ENCODE measurements at places on chromosomes 7 and 10.
A peak's percentile ranks its signal among the peaks of the same experiment; 100 is the strongest.

DNA sequence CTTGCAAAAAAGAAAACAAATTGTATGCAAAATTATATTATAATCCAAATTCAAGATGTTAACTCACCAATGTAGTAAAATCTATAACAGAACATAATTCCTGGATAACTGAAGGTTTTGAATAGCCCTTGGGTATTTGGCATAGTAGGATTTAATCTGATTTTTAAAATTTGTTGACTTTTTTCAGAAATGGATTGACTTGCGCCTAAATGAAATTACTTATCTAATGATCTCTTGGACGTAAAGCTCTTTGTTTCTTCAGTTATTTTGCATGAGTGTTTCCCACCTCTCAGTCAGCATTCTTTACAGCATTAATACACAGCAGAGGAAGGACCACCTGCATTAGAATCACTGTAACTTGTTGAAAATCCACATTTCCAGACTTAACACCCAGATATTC is 169.6 kb downstream of the SEPTIN7 start:
- H3K4me3 ChIP-seq: no peak overlapping the region
- no peak overlapping the region for H3K27ac ChIP-seq
- DNase-seq: no peak
- H3K27me3 ChIP-seq: peaks cover 21% of the 10 kb centered on the region
- no peaks in the 10 kb centered on the region for H3K4me1 ChIP-seq
- H3K36me3 ChIP-seq: no peaks in the 10 kb centered on the region

GRCh38 chr7:129136887-129137642 is 7.4 kb upstream of the TSPAN33 start:
- DNase-seq: no peak
- no peak overlapping the region for H3K4me3 ChIP-seq
- H3K27me3 ChIP-seq: no peaks in the 10 kb centered on the region
- no peaks in the 10 kb centered on the region for H3K36me3 ChIP-seq
- H3K4me1 ChIP-seq: no peaks in the 10 kb centered on the region

DNA sequence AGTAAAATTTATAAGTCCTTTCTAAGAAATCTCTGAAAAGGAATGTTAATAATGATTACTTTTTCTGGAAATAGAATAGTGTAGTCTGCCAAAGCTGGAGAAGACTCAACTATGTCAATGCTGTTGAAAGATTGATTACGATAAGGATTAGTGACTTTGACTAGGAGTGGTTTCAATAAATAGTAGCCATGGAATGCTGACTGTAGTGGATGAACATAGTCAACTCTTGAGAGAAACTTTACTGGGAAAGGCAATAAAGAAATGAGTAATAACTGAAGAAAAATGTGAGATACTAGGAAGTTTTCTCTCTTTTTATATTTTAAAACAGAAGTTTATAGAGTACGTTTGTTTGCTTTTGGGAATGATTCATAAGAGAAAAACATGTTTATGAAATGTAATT is 105.0 kb upstream of the CDK13 start:
- H3K27me3 ChIP-seq: no peaks in the 10 kb centered on the region
- no peak for DNase-seq
- no peak overlapping the region for H3K27ac ChIP-seq

DNA sequence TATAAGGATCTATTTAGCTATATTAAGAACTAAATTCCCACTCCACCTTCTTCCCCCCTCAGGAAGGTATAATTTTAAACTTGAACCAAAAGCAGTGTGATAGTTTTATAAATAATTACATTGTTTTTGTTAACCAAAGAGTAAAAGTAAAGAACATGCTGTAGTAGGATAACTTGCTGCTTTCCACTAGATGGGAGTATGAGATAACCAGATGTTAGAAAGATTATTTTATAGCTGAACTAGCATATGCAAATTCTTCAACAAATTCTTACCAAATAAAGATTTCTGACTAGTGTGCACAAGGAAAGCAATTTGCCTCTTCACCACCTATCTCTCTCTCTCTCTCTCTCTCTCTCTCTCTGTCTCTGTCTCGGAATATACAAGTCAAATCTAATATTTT is 31.8 kb downstream of the TES start:
- H3K4me1 ChIP-seq: peaks cover 42% of the 10 kb centered on the region
- no peaks in the 10 kb centered on the region for H3K27me3 ChIP-seq
- H3K36me3 ChIP-seq: peaks cover 17% of the 10 kb centered on the region
- H3K4me3 ChIP-seq: no peak overlapping the region
- no peak for DNase-seq
- H3K27ac ChIP-seq: peak overlapping the region; percentile 75

DNA sequence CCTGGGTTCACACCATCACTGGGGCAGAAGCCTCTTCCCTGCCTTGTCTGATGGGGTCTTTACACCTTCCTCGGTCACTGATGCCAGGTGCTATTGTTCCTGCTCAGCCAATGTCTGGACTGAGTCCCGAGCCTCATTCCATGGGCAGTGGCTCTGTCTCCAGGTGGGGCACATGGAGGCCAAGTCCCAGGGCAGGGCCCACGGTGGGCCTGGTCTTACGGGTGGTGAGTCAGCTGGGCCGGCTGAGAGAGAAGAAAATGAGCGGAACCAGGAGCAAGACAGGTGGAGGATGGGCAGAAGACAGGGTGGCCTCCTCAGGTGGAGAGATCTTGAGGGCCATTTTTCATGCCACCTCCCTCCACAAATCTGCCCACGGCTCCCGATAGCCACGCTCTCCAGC is 131.7 kb upstream of the FAM20C start:
- H3K27ac ChIP-seq: no peak overlapping the region
- no peaks in the 10 kb centered on the region for H3K27me3 ChIP-seq
- H3K4me1 ChIP-seq: peaks cover 12% of the 10 kb centered on the region
- DNase-seq: no peak
- no peak overlapping the region for H3K4me3 ChIP-seq
- no peaks in the 10 kb centered on the region for H3K36me3 ChIP-seq

DNA sequence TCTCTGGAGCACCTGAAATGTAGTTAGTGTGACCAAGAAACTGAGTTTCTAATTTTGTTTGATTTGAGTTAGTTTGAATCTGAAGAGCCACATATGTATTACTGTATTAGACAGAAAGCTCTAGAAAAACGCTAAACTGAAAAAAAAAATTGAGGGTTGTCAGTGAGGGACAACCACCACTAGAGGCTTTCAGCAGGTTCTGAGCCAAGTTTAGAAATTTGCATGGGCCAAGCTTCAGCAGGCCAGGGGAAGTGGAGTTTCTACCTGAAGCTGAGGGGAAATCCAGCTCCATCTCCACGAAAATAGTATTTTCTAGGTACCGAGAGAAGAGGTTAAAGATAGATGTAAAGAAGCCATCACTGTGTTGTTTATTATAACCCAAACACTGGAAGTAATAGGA is 77.9 kb upstream of the PLXNA4 start:
- H3K36me3 ChIP-seq: no peaks in the 10 kb centered on the region
- no peaks in the 10 kb centered on the region for H3K4me1 ChIP-seq
- no peak for DNase-seq
- H3K4me3 ChIP-seq: no peak overlapping the region
- H3K27me3 ChIP-seq: no peaks in the 10 kb centered on the region
- H3K27ac ChIP-seq: no peak overlapping the region

- no peaks in the 10 kb centered on the region for H3K27me3 ChIP-seq
- no peak for DNase-seq
- no peak overlapping the region for H3K4me3 ChIP-seq
Observed at GRCh38 chr10:33731322-33731721, 396.9 kb upstream of the NRP1 start.

DNA sequence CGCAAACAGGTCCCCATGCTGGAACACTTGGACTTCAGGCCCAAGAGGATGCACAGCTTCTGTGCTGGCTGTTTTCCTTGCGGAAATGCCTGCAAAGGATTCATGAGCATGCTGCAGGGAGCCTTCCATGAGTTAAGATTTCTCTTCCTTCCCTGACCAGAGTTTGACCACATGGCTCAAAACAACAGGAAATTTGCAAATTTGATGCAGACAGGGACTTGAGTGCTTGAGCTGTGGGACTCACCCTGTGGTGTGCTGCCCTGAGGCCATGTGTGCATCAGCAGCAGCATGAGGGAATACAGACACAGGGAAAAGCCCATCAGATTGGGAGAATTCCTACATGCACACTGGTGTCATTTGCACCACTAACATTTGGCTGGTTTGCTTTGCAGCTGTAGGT is 195.4 kb downstream of the CDC14C start:
- H3K27ac ChIP-seq: no peak overlapping the region
- DNase-seq: no peak
- H3K36me3 ChIP-seq: no peaks in the 10 kb centered on the region
- H3K4me1 ChIP-seq: no peaks in the 10 kb centered on the region
- H3K4me3 ChIP-seq: no peak overlapping the region

DNA sequence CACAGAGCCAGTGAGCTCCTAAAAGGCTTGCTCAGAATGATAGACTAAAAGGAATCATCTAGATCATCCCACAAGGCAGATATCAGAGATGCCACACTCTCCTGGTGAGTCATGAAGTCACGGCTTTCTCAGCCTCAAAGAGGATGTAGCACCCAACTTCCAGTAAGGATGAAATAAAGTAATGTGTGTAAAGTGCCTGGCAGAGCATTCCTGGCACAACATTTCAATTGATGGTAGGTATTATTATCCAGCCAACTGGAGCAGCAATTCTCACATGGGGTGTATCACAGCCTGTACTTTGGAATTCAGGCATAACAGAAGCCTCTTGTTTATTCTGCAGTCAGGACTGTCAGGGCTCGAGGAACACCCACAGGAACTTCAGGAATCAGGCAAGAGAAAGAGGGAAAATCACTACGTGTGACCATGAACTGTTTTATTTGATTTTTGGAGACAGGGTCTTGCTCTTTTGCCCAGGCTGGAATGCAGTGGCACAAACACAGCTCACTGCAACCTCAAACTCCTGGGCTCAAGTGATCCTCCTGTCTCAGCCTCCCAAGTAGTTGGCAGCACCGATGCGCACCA is 5.3 kb upstream of the NAT16 start:
- no peaks in the 10 kb centered on the region for H3K27me3 ChIP-seq
- H3K36me3 ChIP-seq: no peaks in the 10 kb centered on the region
- no peak for DNase-seq
- no peak overlapping the region for H3K4me3 ChIP-seq

DNA sequence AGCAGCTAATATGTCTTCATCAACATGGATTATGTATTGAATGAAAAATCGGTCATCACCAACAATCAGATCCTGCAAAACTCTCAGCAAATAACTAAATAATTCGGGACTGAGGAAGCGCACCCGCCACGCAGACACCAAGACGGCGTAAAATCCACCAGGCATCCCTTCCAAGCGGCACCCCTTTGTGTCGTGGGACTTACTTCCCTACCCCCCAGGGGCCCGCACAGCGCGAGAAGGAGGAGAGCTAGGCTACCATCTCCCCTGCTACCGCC is 721 bp downstream of the ARL3 start:
- no peaks in the 10 kb centered on the region for H3K36me3 ChIP-seq
- H3K4me1 ChIP-seq: peaks cover 20% of the 10 kb centered on the region
- peak overlapping the region; percentile 96 for H3K4me3 ChIP-seq
- peak overlapping the region; percentile 87 for H3K27ac ChIP-seq
- DNase-seq: no peak
- no peaks in the 10 kb centered on the region for H3K27me3 ChIP-seq

GRCh38 chr10:75395066-75395931 is 6.3 kb downstream of the ZNF503 start:
- DNase-seq: peak; percentile 70
- peaks cover 35% of the 10 kb centered on the region for H3K4me1 ChIP-seq
- H3K27ac ChIP-seq: peak overlapping the region; percentile 3
- H3K36me3 ChIP-seq: peaks cover 15% of the 10 kb centered on the region

DNA sequence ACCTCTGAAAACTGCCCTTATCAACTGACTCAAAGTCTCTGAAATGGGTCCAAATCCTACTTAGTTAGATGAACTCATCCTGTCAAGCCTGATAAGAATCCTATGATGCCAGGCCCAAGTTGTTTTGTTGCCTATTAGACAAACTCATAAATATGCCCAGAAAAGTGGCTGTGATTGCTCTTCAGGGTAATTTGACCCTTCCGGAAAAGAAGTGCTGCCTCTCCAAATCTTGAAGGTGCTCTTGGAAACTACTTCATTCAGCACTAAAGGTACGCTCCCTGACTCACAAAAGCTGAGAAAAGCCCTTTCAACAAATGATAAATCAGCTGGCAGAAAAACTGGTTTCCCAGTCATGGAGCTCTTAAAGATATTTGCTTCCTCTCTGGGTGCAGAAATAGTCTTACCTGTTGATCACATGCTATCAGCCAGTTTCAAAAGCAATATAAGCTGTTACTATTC is 6.7 kb downstream of the IFIT5 start:
- H3K27me3 ChIP-seq: no peaks in the 10 kb centered on the region
- no peak overlapping the region for H3K27ac ChIP-seq
- no peak for DNase-seq
- peaks cover 11% of the 10 kb centered on the region for H3K36me3 ChIP-seq

DNA sequence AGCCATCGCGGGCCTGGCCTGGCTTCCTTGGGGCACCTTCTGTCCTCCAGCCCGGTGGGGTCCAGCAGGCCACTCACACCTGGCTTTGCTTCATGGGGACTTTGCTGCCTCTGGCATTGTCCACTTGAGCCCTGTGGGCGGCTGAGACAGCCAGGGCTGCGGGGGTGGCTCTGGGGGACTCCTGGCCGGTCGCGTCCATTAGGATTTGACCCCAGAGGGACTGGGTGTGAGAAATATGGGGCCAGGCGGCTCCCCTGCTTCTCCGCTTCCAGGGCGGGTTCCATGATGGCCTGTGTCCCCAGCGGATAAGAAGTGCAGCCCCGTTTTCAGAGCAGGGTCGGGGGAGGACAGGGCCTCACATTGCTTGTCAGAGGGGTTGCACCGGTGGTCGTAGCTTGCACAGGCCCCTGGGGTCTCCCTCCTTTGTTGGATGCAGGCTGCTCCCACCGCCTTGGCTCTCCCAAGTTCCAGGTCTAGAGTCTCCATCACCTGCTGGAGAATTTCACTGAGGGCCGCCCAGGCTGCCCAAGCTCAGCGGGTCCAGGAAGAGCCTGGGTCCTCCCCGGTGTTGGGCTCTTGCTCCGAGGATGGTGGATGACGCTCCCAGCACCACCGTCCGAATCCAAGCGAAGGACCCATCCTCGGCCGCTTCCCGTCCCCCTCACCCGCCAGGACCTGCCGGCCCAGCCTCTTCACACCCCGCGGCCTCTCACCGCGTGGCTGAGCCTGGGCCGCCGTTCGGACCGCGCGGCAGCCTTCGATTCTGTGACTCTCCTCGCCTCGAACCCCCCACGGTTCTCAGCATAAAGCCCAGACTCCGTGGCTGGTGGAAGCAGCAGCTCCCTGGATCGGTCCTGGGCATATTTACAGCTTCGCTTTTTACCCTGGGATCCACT is 140.1 kb downstream of the DYNC2I1 start:
- H3K36me3 ChIP-seq: no peaks in the 10 kb centered on the region
- no peak for DNase-seq
- H3K4me3 ChIP-seq: peak overlapping the region; percentile 44
- H3K27ac ChIP-seq: peak overlapping the region; percentile 0

DNA sequence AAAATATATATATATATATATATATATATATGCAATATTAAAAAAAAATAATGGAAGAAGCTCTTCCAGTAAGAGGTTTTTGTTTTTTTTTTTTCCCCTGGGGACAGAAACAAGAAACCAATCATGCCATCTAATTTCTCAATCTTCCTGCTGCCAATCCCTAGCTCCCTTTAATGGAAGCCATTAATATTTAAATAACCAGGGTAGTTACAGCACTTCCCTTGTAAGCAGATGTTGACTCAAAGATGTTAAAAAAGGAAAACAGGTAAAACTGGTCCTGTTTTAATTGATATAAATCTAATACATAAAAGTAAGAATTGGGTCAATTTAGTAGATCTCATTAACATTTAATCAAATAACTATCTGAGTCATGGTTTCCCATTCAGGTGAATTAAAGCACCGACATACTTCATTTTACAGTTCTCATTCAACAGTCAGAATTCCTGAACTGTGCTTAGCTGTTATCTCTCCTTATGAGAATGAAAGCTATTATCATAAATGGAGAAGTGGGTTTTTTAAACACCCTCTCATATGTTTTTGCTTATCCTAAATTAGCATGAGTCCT is 22.6 kb downstream of the CPVL start:
- H3K27me3 ChIP-seq: peaks cover 3% of the 10 kb centered on the region
- no peak overlapping the region for H3K27ac ChIP-seq
- H3K4me1 ChIP-seq: no peaks in the 10 kb centered on the region
- H3K36me3 ChIP-seq: no peaks in the 10 kb centered on the region
